NCI-H1105 (cell line): ENCODE measurements at places on chromosomes 13 and 19.

DNA sequence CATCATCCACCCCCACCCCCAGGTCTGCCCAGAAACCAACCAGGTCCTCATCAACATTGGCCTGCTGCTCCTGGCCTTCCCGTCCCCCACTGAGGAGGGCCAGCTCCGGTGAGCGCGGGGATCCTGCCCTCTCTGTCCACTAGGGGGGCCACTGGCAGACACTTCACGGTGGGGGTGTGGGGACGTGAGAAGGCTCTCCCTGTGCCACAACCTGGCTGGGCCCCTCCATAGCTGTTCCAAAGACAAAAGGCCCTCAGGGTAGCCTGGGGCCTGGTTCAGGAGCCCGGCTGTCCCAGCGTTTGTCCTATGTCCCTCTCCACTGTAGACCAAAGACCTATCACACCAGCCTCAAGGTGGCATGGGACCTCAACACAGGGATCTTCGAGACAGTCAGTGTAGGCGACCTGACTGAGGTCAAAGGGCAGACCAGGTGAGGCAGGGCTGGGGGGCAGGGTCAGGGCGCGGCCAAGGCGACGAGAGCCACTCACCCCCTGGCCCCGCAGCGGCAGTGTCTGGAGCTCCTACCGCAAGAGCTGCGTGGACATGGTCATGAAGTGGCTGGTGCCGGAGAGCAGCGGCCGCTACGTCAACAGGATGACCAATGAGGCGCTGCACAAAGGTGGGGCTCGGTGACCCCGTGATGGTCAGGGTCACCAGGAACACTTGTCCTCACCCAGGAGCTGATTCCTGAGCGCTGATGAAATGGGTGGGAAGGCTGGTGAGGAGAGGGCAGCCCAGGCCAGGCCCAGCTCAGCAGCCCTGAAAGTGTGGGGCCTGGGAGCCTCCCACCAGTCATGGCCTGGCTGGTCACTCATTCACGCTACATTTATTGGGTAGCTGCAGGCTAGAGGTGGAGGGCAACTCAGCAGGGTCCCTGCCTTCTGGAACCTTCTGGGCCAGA, 7.9 kb downstream of the DCAF15 start:
- DNase-seq, result no peak

GRCh38 chr19:42140125-42140754, 8.0 kb upstream of the POU2F2 start:
- no peak for DNase-seq

- no peak for DNase-seq
Observed at GRCh38 chr19:6717036-6717435, 3.4 kb downstream of the C3 start.

DNA sequence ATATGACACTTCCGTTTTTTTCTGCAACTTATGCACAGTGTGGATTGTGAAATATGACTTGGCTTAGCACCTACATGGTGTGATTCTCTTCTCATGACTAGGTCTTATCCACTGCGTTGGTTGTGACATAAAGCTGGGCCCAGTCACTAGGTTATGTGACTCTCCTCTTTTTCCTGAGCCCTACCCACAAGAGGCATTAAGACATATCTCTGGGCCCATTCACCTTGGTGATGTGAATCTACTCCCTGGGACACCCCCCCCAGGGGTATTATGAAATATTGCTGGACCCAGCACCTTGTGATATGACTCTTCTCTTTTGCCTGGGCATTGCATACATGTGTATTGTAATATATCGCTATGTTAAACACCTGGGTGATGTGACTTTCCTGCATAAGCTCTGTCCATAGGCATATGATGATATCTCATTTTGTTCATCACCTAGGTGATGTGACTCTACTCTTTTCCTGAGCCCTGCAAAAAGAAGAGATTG, 85.8 kb upstream of the ZNF43 start:
- no peak for DNase-seq

- DNase-seq, result no peak
Observed at GRCh38 chr19:51136851-51137551, 5.1 kb upstream of the SIGLEC7 start.

DNA sequence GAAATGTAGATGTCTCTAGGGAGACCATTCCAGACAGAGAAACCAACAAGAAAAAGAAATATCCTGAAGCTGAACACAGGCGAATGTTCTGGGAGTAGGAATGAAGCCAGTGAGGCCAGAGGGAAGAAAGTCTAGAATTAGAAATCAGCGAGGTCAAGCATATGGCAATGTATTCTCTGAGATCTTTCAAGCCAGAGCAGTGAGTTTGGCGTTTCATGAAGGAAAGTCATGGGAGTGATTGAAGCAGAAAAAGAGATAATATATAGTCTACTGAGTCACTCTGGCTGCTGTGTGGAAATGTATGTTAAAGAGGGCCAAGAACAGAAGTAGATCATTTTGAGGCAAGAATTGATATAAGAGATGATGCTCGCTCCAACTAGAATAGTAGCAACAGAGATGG, 576.0 kb downstream of the PCDH17 start:
- no peak for DNase-seq

GRCh38 chr13:59299584-59299983, 864.1 kb downstream of the DIAPH3 start:
- DNase-seq, result no peak

DNA sequence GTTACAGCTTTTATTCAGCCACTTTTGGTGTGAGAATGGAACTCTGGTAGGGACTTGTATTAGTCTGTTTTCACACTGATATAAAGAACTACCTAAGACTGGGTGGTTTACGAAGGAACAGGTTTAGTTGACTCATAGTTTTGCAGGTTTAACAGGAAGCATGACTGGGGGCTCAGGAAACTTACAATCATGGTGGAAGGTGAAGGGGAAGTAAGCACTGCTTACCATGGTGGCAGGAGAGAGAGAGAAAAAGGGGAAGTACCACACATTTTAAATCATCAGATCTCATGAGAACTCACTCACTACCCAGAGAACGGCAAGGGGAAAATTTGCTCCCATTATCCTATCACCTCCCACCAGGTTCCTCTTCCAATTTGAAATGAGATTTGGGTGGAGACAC, 942.2 kb downstream of the PCDH17 start:
- no peak for DNase-seq

- no peak for DNase-seq
Observed at GRCh38 chr13:50215399-50215798, 200.2 kb downstream of the KCNRG start.
